ENCODE measurements at places on chromosomes 7 and 10.

DNA sequence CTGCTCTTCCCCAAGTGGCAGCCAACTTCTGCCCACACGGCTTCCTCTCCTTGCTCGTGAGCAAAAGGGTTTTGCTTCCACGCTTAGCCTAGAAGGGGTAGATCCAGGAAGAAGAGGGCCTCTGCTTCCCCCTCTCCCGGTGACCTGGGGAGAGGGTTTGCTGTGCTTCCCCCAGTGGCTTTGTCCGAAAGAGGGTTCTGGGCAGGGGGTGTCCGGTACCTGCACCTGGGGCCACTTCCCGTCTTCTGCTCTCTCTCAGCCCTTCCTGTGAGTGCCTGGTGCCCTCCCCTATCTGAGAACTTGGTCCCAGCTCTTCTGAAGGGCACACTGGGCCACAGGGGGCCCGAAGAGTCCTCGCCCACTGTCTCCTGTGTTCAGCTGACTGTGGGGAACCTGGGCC, 11.3 kb downstream of the JAKMIP3 start:
- no peak for DNase-seq

- no peak for DNase-seq
Measured at GRCh38 chr7:55641811-55642210, 69.5 kb upstream of the VOPP1 start.

DNA sequence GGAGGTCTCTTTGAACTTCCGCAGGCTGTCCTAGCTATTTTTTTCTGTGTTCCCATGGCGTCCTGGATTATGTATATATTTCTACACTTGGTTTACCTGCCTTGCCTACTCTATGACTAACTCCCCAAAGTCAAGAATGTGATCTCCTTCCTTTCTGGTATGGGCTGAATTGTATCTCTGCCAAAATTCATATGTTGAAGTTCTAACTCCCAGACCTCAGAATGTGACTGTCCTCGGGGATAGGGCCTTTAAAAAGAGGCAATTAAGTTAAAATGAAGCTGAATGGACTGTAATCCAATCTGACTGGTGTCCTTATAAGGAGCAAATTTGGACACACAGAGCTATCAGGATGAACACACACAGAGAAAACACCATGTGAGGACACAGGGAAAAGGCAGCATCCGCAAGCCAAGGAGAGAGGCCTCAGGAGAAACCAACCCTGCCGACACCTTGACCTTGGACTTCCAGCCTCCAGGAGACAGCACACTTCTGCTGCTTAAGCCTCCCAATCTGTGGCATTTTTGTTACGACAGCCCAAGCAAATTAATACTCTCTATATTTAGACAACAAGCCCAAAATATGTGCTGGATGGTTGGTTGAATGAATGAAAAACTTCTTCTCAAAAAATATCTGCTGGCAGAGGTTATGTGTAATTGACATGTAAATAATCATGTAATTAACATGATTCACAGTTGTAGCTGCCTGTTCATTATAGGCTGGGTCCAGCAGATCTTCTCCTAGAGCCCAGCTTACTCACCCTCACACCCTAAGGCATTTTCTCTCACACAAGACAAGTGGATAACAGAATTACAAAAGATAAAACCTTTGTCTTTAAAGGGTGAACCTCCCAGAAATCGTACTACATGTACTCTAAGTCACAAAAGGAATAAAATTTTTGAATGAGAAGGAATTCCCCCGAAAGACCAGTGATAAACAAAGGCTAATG, 123.7 kb downstream of the CUBN start:
- DNase-seq, result no peak

GRCh38 chr7:38844952-38845563, 63.9 kb downstream of the VPS41 start:
- no peak for DNase-seq

GRCh38 chr7:1917221-1918062, 247.4 kb downstream of the ELFN1 start:
- DNase-seq, result no peak

- DNase-seq, result no peak
Measured at GRCh38 chr10:47441938-47442337, 42.0 kb downstream of the ANXA8 start.

DNA sequence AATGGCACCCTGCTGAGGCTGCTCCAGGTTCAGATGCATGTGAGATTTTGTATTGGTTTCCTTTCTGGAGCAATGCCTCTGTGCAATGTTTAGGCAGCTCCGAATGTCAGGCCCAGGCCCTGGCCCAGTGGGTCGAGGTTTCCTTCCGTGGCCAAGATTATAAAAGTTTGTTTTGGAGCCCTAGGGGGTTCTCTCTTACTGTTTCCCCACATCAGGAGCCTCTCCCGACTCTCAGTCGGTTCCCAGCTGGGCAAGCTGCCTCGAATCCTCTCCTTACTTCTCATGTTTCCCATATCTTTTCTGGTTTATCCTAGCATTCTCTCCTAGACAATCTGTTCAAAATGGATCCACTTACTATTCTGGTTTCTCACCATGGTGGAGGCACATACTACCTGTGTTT, 11.0 kb downstream of the TMEM140 start:
- DNase-seq, result no peak

GRCh38 chr7:158024881-158025280, 562.7 kb downstream of the PTPRN2 start:
- DNase-seq, result no peak

- DNase-seq, result no peak
Measured at GRCh38 chr7:130278860-130279259, 12.2 kb downstream of the CPA2 start.

DNA sequence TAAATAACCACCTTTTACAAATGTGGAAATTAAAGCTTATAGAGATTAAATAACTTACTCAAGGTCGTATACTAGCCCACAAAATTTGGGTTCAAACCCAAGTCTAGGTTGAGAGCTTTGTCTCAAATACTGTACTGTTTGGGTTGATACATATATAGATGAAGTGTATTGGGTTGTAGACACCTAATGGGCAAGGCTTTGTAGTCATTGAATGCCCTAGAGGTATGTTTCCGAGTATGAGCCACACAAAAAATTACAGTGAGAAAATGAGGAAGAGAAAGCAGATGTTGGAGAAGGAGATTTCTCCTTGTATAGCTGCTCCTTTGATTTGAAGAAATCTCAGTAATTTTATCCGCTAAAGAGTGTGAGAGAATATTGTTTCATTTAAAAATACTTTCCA, 60.6 kb downstream of the C1GALT1 start:
- DNase-seq, result no peak

DNA sequence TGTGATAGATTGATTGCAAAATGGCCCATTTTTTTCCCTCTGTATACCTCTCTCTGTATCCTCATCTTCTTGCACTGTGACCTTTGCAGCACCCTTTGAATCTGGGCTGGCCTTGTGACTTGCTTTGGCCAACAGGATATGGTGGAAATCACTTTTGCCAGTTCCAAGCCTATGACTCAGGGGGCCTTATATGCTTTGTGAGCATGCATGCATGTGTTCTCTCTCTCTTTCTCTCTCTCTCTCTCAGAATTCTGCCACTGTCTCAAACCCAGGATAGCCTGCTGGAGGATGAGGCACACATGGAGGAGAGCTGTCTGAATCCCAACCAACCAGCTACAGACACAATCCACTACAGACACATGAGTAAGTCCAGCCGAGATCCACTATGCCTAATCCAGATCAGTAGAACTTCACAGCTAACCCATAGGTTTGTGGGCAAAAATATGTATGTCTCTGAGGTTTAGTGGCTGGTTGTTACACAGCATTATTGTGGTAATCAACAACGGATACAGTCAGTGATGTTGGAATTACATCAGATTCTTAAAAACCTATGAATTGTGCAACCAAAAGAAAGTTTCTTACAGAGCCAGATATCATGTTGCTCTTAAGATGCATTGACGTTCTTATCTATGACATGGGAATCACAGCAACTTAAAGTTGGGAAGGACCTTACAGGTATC, 41.8 kb upstream of the ABCB4 start:
- no peak for DNase-seq

DNA sequence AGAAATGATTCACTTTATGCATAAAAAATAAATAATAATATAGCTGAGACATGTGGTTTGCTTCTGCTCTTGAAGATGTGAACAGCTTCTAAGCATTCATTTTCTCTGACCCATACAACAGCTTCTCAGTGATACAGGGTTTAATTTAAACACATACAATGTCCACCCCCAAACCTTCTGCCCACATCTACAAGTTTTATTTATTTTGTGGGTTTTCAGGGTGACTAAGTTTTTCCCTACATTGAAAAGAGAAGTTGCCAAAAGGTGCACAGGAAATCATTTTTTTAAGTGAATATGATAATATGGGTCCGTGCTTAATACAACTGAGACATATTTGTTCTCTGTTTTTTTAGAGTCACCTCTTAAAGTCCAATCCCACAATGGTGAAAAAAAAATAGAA, 17.2 kb downstream of the INHBA start:
- no peak for DNase-seq

GRCh38 chr10:74332398-74332797, 181.4 kb downstream of the ADK start:
- DNase-seq, result no peak

DNA sequence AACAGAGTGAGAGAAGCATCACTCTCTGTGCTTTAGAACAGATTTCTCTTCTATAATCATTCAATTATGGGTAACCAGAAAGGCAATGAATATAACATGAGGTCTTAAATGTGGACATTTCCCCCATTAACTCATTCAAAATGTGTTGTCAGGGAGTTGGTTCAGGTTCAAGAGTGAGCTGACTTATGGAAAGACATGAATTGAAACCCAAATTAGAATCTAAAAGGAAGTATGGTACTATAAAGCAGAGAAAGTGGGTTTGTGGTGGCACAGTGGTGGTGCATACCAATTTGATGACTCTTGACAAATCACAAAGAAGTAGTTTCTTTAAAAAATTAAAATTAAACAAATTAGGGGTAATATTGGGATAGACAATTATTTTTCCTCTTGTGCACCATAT, 114.6 kb upstream of the MEOX2 start:
- no peak for DNase-seq

- no peak for DNase-seq
Measured at GRCh38 chr10:48184224-48184623, 90.3 kb downstream of the FRMPD2 start.

DNA sequence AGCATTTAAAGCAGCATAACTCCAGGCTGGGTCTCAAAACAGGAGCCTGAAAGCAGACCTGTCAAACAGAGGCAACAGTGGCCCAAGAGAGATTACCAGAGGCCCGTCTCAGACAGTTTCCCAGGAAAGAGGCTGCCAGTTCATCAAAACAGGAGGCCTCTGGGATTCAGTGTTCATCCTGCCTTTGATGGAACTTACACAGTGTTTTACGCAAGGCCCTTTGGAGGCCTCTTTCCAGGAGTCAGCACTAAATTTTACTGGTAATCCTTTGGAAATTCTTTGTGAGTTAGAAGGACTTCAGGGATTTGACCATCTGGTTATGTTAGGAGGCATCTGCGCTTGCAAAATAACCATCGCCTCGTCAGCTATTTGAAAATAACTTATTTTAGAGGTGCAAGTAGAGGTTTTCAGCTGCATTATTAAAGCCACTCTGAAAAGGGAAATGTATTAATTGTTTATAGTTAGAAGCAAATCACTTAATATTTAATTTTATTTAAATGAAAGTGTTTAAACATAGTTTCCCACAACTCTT, 501.2 kb upstream of the COBL start:
- no peak for DNase-seq

GRCh38 chr7:75711656-75712514, 26.9 kb downstream of the HIP1 start:
- no peak for DNase-seq

GRCh38 chr7:101614098-101614938, 14.8 kb downstream of the MYL10 start:
- DNase-seq, result peak; percentile 60

GRCh38 chr10:97163781-97164501, 21.8 kb downstream of the SLIT1 start:
- DNase-seq, result no peak

GRCh38 chr10:131451407-131452015, 140.0 kb upstream of the TCERG1L start:
- DNase-seq, result no peak

DNA sequence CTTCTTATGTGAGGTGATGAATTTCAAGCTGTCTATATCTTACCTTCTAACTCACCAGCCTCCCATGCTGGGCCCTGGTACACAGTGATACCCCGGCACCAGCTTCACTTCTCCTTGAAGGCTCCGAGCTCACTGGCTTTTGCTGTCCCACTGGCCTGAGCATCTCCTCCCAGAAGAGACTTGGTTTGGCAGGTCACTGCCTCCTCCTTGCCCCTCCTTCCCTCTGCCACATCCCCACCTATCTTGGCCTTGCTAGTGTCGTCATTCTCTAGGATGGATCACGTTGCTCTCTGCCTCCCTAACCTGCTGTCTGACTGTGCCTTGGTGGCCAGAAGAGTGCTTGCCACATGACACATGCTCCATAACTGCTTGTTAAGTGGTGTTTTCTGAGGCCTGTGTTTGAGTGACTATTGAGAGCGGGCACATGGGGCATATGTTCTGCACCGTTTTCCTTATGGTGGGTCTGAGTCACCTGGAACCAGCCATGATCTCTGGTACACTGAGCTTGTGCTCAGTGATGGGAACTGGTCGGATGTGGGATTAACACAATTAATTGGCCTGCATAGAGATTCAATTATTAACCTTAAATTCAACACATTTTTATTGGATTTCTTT, 86.5 kb downstream of the TMEM178B start:
- no peak for DNase-seq

DNA sequence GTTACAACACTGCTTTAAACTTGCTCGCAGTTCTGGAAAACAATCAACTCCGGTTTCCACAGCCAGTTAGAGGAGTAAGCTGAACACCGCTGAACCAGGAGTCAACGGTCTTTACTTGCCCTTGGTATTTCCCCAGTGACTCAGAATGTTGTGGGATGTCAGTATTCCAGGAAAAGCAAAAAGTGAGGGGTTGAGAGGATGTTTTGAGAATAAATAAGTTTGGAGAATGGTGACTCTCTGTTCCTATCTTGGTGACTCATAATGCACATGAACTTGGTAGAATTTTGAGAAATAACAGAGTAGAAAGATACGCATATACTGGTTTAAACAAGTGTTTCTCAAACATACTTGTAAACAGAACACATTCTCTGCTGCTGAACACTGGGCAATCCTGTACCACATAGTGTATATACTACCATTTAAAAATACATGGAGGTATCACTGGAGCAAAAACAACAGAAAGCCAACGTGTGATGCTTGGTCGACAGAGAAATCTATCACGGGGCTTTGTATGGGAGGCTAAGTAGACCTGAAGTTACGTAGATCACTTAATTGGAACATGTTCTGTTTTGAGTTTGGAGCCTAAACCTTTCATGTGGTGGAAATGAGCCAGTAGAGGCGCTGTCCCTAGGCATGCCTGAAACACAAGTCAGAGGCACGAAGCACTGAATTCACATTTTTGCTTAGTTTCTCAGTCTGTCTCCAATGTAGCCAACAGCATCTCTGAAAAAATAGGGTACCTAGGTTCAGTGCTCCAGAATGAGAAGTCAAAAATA, 534.3 kb downstream of the PARD3 start:
- no peak for DNase-seq
